Muscle of back (tissue), 13 donors: ENCODE measurements at places on chromosomes 16 and 17.

DNA sequence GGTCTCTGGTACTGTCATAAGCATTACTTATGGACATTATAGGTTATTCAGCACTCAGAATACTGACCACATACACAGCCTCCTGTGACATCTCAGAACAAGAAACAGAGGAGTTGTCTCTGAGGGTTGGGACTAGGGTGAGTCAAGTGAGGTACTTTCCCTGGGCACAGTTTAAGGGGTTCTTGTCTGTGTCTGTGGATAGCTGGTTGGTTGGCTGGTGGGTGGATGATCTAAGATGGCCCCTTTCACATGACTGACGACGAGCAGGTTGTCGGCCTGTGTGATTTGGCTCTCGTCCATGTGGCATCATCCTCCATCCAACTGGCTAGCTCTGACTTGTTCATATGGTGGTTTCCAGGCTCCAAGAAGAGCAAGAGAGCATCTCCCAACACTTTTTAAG, 163.9 kb downstream of the PRKCB start:
- no peak for DNase-seq

DNA sequence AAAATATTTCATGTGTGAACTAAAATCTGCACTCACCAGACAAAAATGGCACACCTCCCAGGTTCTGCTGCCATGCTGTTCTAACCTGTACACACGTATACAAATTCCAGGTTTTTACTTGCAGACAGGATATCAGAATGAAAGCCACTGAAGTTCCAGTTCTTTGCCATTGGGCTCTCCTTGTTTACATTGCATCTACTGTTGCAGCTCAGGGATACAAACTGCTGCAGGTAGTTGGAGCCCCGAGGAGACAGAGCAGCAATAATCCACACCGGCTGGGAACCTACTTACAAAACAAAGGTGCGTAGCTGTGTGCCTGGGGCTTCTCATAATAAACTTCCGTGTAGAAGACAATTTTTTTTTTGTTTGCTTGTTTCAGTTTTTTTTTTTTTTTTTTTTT, 59.6 kb downstream of the HAPSTR1 start:
- DNase-seq: no peak

DNA sequence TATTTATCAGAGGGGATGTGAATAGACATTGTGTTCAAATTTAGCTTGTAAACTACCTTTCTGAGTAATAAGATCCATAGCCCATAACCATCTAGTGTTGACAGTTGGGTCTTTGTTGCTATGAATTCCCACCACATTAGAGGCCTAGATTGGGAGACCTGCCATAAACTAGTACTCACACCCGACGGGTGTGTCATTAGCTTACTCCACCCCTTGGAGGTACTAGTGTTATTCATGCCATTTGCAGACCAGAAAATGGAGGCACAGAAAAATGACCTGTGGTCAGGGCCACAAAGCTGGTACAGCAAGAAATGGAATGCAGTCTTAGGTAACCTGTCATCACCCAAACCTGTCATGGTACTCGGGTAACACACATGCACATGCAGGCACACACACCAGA, 41.3 kb upstream of the BCAR1 start:
- DNase-seq: no peak

DNA sequence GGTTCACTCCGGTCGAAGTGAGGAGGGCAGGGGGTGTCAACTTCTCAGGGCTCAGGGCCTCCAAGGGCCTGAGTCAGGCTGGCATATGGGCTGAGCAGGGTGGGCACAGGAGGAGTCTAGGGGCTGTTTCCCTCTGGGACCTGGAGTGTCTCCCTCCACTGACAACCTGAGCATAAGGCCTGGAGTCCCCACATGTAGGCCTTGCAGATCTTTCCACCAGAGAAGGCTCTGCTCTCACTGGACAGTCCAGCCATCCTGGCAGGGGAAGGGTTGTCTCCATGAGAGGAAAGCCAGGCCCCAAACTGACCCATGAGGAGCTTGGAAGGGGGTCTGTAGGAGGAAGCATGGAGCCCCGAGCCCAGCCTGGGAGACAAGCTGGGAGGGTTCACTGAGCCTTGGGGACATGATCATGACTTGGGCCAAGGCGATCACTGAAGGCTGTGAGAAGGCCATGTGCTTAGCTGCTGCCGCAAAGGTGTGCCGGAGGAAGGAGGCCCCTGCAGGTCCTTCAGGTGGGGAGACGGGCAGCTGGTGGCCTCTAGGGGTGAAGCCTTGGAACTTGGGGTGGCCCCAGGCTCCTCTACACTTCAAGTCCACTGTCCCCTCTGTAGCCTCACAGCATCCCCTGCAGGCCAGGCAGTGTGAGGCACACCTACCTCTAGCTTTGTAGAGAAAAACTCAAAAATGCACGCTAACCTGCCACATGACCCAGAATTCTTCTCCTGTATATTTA, 9.9 kb downstream of the CMTM2 start:
- no peak for DNase-seq

GRCh38 chr17:78804777-78805176, 22.7 kb upstream of the CYTH1 start:
- DNase-seq: no peak
